CD4-positive, alpha-beta T cell treated with Interleukin-15 for 4 hours (primary cell): ENCODE measurements at places on chromosomes 7 and 10.

DNA sequence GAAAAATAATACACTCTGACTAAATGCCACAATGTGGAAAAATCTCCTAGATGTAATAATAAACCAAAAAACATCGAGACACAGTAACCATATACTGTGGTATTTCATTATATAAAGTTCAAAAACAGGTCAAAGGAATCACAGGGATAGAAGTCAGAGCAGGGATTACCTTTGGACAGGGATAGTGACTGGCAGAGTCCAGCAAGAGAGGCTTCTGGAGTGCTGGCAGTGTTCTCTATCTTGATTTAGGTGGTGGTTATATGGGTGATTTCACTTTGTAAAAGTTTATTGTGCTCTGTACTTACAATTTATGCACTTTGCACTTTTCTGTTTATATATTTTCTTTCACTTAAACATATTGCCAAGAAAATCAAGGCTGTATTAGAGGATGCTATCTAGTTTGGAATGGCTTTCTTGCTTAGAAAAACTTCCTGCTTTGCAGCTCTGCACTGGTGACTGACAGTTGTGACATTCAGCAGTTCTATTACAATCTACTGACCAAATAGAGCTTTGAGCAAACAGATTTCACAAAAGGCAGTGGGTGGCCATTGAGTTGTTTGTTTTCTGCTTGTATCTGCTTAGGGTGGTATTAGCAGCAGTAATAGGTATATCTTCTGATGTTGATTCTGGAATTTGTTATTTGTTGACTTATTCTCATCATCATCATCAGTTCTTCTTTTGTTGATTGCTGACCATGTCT lies 263.6 kb upstream of the LRGUK start:
- DNase-seq: no peak

DNA sequence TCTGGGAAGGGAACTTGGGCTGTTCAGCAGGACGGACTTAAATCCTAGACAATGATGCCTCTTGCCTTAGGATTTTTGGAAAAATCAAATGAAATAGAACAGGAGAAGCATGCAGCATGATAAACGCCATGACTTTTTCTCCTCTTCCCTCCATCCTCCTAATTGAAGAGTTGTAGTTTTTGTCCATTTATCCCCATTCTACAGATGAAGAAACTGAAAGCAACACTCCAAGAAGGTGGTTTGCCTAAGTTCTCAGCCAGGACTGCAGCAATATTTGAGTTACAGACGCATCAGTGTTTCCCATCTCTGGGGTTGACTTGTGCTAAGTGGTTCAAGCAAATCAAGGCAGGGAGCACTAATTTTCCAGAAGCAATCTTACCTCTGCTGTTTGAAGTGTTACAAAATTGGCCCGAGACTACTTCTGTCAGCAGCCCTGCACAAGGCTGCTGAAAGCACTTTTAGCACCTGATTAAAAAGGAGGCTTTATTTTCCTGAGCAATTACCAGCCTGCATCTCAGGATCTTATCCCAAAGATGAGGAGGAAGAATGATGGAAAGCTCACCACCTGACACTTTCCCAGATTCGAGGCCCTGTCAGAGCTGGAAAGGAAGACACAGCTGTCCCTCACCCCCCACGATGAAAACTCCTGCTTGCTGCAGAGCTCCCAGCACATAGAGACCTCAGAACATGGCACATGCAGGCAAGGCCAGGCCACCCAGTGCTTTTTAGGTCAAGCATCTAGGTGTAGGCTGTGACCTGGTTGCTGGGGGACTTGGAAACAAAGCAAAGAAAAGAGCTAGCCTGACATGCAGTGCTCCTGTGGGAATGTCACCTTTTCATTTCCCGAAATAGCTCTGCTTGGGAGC lies 19.7 kb upstream of the C10orf71 start:
- DNase-seq: no peak

GRCh38 chr7:70762696-70763095 lies 369.2 kb upstream of the GALNT17 start:
- no peak for DNase-seq

- no peak for DNase-seq
Observed at GRCh38 chr7:91541641-91542040, 277.4 kb downstream of the FZD1 start.

DNA sequence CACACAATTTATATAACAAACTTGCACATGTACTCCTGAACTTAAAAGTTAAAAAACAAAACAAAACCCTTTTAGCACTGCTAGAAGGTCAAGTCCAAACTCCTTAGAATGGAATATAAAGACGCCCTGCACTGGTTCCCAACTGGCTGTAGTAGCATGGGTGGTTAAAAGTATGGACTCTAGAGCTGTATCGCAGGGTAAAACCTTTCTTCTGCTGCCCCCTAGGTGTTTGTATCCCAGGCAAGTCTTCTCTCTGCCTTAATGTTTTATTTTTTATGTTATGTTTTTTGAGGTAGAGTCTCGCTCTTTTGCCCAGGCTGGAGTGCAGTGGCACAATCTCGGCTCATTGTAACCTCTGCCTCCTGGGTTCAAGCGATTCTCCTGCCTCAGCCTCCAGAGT lies 35.2 kb downstream of the LSMEM1 start:
- no peak for DNase-seq

GRCh38 chr10:73506491-73506890 lies 10.7 kb upstream of the PPP3CB start:
- no peak for DNase-seq

DNA sequence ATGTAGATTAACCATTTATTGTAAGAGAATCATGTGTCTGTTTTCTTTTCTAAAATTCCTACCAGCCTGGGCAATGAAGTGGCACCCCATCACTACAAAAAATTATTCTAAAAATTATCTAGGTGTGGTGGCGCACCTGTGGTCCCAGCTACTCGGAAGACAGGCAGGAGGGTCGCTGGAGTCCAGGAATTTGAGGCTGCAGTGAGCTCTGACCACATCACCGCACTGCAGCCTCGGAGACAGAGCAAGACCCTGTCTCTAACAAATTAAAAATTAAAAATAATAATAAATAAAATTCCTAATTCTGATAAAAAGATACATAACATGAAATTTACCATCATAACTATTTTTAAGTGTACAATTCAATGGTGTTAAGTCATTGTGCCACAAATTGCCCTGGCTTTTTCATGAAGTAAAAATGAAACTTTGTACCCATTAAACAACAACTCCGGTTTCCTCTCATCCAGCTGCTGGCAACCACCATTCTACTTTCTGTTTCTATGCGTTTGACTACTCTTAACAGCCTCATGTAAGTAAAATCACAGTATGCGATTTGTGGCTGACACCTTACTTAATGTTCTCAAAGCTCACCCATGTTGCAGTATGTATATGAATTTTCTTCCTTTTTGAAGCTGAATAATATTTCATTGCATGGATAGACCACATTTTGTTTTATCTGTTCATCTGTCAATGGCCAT lies 20.6 kb upstream of the USP6NL start:
- peak; percentile 24 for DNase-seq

- no peak for DNase-seq
Observed at GRCh38 chr7:13651167-13651566, 338.3 kb downstream of the ETV1 start.

DNA sequence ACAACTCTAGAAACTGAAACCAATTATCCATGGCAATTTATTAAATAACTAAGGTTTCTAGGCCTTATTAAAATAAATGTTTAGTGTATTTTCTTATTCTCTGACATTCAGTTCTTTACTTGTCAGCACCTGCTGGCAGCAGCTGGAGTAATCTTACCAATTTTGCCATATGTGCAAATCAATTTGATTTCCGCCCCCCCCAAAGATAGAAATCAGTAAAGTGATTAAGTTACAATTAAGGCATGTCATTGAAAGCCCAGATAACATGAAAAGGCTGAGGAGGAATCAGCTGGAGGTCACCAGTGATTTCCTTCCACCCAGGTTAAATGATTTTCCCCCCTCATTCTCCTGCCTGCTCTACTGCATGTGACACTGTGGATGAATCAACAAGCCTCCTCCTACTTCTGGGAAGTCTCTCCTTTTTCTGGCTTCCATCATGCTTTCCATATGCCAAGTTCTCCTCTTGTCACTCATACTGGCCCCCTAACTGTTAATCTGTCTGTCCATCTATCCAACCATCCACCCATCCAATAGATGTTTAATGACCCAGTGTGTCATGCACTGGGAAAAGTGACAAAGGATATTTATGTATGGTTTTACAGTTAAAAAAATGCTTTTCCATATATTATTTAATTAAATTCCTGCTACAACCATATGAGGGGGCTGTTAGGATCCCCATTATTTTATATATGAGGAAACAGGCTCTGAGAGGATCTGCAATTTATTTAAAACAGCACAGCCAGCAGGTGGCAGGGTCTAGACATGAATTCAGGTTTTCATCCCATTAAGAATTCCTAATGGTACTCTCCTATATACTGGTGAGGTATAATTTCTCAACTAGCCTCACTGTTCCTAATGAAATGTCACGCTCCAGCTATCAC lies 116.5 kb downstream of the ATXN7L1 start:
- peak; percentile 35 for DNase-seq

GRCh38 chr7:41921453-41921981 lies 218.6 kb upstream of the INHBA start:
- no peak for DNase-seq

DNA sequence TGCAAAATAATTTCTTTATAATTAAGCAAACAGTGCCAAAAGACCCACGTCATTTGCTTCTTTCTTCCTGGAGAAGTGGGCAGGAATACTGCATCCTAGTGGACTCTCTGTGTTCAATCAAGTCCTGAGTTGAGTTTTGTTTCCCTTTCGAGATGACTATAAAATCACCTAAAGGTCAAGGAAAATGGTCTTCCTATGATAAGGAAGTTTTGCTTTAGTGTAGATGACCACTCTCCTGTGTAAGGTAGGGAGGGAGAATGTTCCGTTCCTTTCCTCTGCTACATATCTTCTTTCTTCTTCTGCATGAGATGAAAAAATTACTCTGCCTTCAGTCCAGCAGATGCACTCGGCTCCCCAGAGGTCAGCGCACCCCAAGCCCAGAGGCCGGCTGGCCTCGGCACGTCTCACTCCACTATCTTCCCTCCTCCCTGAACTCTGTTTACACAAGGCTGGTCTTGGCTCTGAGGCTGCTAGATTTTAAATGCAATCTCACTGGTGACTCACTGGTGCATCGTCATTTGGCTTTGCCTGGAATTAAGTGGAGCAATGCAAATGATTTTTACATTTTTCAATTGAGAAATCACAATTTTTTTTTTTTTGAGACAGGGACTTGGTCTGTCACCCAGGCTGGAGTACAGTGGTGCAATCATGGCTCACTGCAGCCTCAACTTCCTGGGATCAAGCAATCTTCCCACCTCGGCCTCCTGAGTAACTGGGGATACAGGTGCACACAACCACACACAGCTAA lies 18.6 kb upstream of the VDAC2 start:
- DNase-seq: no peak
